ENCODE measurements at places on chromosomes 1 and 21.

GRCh38 chr1:66240491-66241484, 293.2 kb upstream of the SGIP1 start:
- no peak for DNase-seq

GRCh38 chr1:8536515-8536914, 218.6 kb downstream of the SLC45A1 start:
- DNase-seq: no peak

- peak; percentile 84 for DNase-seq
Measured at GRCh38 chr1:44036409-44037139, 5.3 kb upstream of the SLC6A9 start.

DNA sequence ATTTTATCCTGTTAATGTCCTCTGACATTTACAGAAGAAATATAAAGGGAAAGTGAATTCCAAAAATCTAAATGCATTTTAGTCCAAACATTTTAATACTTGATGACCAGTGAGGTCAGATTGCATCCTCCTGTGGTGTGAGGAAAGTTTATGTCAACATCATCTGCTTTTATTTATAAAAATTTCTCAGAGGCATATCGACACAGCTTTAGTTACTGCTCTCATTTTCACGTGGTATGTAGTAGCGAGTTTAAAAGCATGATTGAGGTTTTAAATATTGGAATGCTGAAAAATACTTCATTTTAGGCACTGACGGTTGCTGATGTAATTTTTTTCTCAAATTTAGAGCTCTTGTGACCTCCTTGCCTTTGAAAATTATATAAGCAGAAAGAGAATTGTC, 234.8 kb downstream of the HMCN1 start:
- no peak for DNase-seq

- no peak for DNase-seq
Measured at GRCh38 chr1:245380790-245381535, 226.2 kb downstream of the KIF26B start.

DNA sequence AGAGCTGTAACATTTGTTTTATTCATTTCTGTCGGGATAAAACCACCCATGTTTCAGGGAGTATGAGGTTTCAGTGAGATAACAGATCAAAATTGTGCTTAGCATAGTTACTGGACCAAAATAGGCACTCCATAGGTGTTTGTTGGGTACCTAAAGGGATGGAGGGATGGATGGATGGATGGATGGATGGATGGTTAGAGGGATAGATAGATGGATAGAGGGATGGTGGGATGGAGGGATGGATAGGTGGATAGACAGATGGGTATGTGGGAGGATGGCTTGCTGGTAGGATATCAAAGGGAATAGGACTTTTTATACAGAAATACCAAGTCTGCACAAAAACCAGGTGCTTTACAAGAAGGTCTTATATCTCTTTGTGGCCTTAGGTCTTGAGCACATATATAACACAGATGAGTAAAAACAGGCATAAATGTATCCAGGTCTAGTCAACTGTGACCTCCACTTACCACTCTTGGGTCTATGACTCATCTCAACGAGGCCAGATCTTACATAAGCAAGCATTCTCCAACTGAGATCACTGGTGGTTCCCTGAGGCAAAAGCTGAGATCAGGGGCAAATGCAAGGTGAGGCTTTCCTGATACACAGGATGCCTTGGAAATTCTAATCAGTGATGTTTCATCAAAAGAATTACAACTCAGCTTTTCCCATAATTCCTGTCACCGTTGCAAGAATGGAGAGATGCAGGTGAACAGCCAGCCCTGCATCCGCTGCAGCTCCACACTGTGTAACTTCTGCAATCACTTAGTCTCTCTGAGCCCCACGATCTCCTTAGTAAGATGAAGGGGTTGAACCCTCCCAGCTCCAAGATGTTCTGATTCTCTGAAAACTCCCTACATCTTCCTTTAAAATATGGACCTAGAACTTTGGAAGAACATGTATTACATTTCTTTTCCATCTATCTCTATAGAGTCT, 32.0 kb downstream of the PTAFR start:
- DNase-seq: peak; percentile 91

DNA sequence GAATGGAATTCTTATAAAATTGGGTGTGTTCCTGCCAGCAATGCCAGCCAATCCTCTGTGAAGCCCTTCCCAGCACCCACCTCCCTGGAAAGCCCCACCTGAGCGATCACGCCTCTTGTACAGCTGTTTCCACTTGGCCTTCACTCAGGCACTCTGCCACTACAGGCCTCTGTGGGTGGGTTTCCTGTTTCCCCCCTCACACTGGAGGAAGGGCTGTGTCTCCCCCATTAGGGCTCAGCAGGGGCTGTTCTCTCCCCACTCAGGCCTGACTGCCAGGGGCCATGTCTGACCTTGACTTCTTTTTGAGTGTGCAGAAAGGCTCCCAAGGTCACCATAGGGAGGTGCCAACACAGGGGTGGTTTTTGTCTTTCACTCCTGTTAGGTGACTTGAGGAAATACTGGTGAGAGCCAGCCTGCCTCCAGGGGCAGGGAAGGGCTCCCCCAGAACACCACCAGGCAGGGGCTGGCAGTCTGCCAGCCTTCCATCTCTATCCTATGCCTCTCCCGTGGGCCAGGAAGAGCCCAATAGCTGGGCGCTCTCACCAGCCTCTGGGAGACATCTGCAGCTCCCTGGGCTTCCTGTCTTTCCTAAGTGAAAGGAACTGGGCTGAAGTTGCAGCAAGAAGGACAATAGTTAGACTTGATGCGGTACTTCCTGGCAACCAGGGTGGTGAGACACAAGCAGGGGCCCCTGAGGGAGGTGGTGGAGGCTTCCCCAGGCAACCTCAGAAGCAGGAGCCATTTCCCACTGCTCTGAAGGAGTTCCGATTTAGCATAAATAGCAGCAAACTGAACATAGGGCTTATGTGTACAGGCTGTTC, 49.1 kb downstream of the ELK4 start:
- DNase-seq: no peak

DNA sequence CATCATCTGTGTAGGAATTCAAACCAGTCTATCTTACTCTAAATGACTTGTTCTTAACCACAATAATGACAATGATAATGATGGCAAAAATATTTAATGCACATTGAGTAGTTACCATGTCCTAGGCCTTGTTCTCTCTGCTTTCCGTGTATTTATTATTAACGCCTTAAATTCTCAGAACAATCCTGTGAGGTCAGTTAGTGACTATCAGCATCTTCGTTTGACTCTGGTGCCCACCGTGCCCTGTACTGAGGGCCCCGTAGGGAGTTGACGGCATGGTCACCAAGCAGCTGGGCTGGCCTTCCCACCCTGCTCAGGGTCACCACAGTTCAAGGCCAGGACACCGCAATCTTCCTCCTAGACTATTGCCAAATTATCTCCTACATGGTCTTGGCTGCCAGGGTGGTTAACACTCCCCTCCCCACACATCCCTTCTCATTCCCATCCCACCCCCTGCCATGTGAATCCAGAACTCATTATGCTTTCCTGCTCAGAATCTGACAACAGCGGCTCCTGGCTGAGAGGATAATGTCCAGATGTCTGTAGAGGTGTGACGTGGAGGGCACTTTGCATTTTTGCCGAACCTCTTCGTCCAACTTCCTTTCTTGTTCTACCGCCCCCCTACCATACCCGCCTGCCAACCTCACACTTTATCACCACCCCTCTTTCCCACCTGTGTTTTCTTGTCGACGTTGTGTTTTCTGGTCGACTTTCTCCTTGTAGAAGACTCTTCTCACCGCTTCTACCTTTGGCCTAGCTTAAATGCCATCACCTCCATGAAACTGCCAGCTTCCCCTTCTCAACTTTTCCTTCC, 33.4 kb downstream of the IGFN1 start:
- no peak for DNase-seq

- DNase-seq: no peak
Measured at GRCh38 chr1:29556657-29557056, 320.3 kb downstream of the PTPRU start.

- DNase-seq: no peak
Measured at GRCh38 chr21:44516828-44517174, 23.2 kb downstream of the KRTAP10-1 start.

DNA sequence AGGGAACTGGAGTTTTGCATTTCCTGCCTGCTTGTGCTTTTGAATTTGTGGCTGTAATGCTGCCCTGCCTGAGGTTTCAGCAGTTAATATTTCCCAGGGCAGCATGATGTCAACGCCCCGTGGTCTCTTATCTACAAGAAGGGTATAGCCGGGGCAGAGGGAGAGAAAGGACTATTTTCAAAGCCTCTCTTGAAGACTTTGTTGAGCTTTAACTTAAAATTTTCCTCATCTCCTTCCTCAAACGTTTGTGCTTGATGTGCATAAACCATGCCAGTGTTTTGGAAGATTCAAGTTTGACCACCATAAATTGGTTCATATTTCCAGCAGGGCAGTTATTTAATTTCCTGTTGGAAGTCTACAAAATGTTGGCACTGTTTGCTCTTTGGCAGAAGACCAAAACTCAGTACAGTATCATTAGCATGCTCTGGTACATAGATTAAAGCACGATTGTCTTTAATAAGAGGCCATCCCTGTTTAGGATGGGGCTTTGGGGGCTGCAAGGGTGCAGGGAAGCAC, 43.4 kb downstream of the ROR1 start:
- no peak for DNase-seq

- peak; percentile 91 for DNase-seq
Measured at GRCh38 chr1:243727503-243728203, 122.4 kb downstream of the AKT3 start.

- no peak for DNase-seq
Measured at GRCh38 chr1:246661451-246661850, 62.8 kb upstream of the SCCPDH start.

GRCh38 chr1:227576189-227576588, 12.8 kb downstream of the ZNF678 start:
- DNase-seq: no peak

GRCh38 chr1:111837393-111837792, 81.7 kb downstream of the DDX20 start:
- DNase-seq: no peak

- DNase-seq: peak; percentile 11
Measured at GRCh38 chr1:101101360-101101759, 75.8 kb upstream of the DPH5 start.

GRCh38 chr1:26951821-26952497, 8.3 kb downstream of the KDF1 start:
- DNase-seq: no peak

All from inflammatory macrophage treated with lipopolysaccharide for 1 hour (primary cell).